Skeletal muscle cell (primary cell): ENCODE measurements at places on chromosomes 2 and 18.

DNA sequence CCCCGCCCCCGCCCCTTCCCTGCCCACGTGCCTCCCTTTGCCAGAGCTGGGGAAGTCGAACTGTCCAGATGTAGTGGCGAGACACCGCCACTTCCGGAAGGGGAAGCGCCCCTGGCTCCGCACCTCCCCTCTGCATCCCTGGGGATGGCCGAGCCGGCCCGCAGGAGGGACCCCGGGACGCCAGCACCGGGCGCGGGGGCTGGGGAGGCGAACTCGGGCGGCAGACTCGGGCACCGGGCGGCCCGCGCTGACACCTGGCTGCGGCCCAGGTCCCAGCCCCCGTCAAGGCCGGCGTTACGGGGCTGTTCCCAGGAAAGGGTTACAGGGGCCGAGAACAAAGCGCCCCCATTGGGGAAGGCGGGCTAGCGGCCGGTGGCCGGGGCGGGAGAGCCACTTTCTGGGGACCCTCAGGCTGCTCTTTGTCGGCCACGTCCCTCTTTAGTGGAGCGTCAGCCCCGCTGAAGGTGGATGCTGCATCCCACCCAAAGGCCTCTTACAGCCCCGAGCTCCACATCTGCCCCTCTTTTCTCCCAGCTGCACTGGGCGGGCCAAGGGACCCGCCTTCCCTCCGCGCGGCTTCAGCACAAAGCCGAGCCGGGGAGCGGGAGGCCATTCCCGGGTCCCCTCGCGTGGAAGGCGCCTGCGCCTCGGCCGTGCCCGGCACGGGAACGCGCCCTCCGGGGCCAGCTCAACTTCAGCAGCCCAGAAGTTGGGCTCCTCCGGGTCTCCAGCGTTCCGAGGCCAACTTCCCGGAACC is 1.3 kb downstream of the SDC1 start:
- no peak for DNase-seq

- DNase-seq: no peak
Measured at GRCh38 chr2:96095116-96095636, 21.2 kb downstream of the ADRA2B start.

DNA sequence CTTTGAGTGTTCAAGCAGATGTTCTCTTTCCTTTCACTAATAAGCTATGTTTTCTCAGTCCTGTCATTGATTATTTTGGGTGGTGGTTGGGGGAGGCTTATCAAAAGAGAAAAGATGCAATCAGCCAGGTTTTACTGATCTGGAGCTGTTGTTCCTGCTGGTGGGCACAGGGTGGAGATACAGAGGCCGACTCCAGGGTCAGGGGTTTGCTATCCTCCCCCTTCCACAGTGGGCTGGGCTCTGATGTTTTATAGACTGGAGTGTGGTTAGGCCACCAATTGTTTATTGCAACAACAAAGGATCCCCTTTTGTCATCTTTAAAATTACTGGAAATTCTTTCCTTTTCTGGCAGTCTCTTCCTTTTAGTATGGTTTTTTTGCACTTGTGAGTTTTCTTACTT is 120.5 kb downstream of the TANC1 start:
- DNase-seq: no peak

- no peak for DNase-seq
Measured at GRCh38 chr2:162253435-162253834, 10.2 kb upstream of the FAP start.

DNA sequence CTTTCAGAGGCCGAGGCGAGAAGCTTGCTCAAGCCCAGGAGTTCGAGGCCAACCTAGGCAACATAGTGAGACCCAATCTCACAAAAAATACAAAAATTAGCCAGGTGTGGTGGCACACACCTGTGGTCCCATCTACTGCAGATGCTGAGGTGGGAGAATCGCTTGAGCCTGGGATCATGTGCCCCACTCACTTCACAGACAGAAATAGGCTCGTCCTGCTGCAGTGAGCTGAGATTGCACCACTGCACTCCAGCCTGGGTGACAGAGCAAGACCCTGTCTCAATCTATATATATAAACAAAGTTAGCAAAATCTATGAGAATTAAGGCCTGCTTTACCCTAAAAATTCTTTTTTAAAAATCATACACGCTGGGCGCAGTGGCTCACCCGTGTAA is 50.8 kb downstream of the TEX44 start:
- no peak for DNase-seq

- no peak for DNase-seq
Measured at GRCh38 chr2:101723371-101724124, 26.0 kb downstream of the MAP4K4 start.

- DNase-seq: no peak
Measured at GRCh38 chr2:135890835-135891234, 14.6 kb upstream of the MCM6 start.

- peak; percentile 61 for DNase-seq
Measured at GRCh38 chr2:219433666-219434467, 776 bp upstream of the SPEG start.

- DNase-seq: no peak
Measured at GRCh38 chr2:95374029-95374428, 28.5 kb upstream of the FAHD2A start.

GRCh38 chr2:231172025-231172424 is 26.4 kb upstream of the ARMC9 start:
- no peak for DNase-seq

GRCh38 chr2:241030883-241031282 is 32.5 kb downstream of the SNED1 start:
- no peak for DNase-seq

- DNase-seq: no peak
Measured at GRCh38 chr18:51168026-51168742, 29.3 kb downstream of the MEX3C start.
